ENCODE measurements at places on chromosomes 11 and 22.

DNA sequence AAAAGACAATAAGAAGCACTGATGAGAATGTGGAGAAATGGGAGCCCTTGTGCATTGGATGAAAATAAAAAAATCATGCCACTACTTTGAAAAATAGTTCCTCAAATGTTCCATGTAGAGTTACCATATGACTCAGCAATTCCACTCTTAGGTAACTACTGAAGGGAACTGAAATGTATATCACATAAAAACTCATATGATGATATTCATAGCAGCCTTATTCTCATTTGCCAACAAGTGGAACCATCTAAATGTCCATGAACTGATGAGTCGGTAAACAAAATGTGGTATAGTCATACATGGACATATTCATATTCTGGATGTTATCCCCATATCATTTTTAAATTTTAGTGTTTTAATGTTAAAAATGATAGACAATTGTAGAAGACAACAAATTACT, 3.5 kb downstream of the KRTAP5-9 start:
- no peak for DNase-seq

DNA sequence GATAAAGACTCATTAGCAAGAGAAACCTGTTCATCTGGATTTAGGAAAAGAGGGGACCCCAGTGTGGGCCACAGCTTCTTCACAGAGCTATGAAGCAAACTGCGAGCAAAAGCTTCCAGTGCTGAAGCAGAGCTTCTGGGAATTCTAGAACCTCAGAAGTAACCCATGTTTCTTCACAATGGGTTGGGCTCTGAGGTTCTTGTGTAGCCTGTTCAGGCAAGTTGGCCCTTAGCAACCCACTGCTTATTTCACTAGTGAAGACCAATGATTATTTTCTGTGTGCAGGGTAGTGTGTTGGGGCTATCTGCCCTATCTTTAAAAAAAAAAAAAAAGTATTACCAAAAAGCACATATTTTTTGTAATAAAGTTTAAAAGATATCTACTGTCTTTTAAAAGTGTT, at the start of gene ACRV1:
Gene ACRV1, minus strand, starts transcription at position 101 of the 400 bp plus-strand sequence. Its CDS starts 67 bp downstream, at position 34.
- no peak for DNase-seq

- no peak for DNase-seq
Measured at GRCh38 chr11:15704064-15704463, 589.3 kb downstream of the INSC start.

GRCh38 chr11:118074785-118075184, 2.1 kb upstream of the TMPRSS4 start:
- no peak for DNase-seq

DNA sequence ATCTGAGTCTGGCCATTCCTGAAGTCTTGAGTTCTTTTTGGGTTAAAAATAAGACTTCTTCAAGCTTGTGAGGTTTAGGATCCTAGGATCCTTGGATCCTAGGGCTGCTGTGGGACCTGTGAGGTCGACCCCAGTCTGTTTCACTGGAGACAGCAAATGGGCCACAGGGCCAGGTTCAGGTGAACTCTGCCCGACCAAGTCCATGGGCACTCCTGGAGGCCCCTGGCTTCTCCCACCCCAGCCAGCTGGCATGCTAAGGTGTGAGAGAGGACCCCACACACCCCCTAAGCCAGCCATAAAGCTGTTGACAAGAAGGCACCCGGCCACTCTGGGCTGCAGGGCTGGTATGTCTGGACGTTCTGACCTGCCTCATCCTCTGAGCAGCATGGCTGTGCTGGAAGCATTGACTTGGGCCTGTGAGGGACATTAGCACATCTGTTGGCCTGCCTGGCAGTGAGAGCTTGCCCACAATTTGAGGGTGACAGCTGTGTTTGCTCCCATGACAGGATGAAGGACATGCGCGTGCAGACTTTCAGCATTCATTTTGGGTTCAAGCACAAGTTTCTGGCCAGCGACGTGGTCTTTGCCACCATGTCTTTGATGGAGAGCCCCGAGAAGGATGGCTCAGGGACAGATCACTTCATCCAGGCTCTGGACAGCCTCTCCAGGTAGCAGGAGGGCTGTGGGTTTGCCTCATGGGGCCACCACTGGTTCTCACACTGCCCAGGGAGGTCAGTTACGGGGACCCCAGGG, 16.0 kb downstream of the CLDN5 start:
- no peak for DNase-seq

GRCh38 chr22:17149076-17149815, 9.8 kb downstream of the HDHD5 start:
- DNase-seq, result no peak

GRCh38 chr11:64131683-64132190, 34.2 kb downstream of the MACROD1 start:
- DNase-seq, result no peak

DNA sequence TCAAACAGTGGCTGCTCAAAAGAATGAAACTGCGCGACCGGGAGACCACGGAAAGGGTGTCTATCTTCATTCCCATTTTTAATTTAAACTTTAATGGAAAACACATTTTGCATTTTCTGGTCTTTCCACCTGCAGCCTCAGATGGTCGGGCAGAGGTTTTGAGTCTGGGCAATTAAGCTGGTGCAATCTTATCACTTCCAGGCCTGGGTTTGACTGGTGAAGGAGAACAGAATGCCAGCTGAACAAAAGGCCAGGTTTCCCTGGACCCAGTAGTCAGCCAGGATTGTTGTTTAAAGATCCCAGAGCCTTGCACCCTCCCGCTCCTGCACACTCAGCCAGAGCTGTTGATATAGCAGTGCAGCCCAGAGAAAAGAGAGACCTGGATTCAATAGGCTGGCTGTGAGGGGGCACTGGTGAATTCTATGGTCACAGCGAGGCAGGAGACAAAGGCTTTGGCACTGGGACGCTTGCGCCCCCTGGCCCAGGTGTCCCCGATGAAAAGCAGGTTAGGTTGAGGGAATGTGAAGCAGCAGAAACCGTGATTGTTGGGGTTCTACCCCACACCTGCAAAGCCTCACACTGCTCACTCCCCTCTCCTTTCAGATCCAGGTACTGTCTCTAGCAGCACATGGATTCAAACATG, 83.6 kb downstream of the FLI1 start:
- DNase-seq, result no peak

- no peak for DNase-seq
Measured at GRCh38 chr11:112281726-112282125, 21.1 kb upstream of the PLET1 start.

DNA sequence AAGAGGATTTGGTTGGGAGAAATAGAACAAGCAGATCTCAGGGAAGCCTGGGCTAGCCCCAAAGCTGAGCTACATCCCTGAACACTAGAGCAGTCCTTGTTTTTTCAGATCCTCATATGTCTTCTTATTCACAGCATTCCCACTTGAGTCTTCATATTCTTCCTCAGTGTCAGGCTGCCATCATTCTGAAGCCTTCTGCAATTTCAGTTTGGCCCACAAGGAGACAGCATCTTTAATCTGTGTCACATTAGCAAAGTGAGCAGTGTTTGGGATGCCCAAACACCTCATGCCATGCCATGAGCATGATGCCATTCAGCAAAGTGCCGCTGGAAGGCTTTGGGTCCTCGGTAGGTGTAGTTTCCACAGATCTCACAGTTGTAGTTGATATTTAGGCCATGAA, 56.6 kb downstream of the SCN3B start:
- no peak for DNase-seq

- peak; percentile 29 for DNase-seq
Measured at GRCh38 chr11:65817835-65818680, 15.7 kb upstream of the SNX32 start.

DNA sequence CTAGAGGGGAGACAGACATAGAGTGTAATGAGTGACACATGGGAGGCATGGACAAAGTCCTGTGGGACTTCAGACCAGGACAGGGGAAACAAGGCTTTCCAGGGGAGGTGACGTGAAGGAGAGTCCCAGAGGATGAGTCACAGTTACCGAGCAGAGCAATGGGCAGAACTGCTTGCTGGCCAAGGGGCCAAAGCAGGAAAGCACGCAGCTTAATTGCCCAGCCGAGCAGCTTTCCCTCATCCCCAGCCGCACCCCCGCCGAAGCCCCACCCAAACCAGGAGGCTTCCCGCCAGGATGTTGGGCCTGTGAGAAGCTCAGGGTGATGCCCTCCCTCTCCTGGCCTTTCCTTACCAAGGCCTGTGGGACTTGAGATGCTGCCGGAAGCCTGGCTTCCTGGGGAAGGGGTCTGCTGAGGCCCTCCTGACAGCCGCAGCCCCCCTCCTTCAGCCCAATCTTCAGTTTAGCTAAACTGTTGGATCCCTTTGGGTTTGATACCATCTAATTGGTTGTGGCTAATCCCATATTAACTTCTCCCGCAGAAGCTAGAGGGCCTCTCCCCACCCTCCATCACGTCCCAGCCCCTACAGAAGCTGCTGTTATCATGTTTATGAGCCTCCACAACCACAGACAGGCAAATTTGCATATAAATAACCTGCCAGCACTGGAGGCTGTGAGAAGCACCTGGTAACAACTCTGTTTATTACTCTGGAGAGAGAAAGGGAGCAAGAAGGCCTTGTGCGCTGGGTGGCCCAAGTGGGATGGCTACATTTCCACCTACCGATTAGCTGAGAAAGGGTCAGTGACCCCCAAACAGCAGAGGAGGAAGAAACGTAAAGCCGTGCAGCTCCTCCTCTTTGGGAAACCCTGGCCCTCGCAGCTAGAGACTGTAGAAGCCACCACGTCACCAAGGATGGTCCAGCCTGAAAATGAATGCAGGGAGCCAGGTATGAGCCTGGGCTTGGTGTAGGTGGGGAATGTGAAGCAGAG, 80.0 kb downstream of the TRIM29 start:
- DNase-seq, result no peak

GRCh38 chr22:43878079-43878795, 13.6 kb downstream of the PNPLA5 start:
- no peak for DNase-seq

All from retinal pigment epithelial cell (primary cell).